ENCODE measurements at places on chromosomes 16 and 17. TPM values are rescaled to one million over a fixed set of nuclear protein-coding genes. Genes with fewer than 3 reads are reported as not detected.
A peak's percentile ranks its signal among the peaks of the same experiment; 100 is the strongest.

PIK3R5 gene
- not detected for total RNA-seq

KRT33A gene
- total RNA-seq, result not detected

DNA sequence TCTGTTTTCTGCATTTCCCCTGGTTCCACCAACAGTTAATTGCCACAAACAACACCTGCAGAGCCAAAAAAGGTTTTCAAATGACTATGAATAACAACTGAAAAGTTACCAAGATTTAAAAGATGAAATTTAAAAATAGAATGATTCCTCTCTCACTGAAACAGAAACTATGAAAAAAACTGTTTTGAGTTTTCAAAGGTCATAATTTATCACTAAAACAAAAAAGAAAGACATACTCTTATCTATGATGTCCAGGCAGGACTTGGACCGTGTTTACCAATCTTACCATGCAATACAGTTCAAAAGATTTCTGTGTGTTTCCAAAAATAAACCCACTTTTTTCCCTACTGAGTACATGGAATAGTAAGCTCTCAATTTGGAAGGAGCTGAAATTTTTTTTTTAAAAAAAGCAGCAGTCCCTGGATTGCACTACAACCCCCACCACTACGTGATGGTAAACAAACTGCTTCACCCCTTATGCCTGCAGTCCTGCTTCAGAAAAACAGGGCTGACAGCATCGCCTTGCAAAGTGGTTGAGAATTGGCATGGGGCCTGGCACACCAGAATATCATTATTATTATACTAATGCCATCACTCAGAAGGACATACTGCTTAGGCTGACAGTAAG is 8.5 kb downstream of the TXNDC11 start:
- no peak for DNase-seq

- DNase-seq, result no peak
Observed at GRCh38 chr17:78793415-78793814, 11.3 kb upstream of the CYTH1 start.

GRCh38 chr17:31842195-31843069 is 16.6 kb downstream of the COPRS start:
- no peak for DNase-seq

MMP28 gene
- total RNA-seq, result 4.5 TPM

DNA sequence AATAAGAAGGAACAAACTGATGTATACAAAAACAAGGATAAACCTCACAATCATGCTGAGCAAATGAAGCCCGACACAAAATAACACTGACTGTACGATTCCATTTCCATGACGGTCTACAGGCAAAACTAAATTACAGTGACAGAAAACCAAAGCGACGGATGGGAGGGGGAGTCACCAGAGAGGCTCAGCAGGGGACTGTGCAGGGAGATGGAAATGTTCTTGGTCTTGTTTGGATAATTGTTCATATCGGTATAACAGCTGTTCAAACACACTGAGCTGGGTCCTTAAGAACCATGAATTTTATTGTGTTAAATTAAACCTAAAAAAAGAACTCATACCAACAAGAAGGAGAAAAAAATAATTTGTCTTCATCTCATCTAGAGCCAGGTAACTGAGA is 97.8 kb downstream of the NXN start:
- no peak for DNase-seq

DNA sequence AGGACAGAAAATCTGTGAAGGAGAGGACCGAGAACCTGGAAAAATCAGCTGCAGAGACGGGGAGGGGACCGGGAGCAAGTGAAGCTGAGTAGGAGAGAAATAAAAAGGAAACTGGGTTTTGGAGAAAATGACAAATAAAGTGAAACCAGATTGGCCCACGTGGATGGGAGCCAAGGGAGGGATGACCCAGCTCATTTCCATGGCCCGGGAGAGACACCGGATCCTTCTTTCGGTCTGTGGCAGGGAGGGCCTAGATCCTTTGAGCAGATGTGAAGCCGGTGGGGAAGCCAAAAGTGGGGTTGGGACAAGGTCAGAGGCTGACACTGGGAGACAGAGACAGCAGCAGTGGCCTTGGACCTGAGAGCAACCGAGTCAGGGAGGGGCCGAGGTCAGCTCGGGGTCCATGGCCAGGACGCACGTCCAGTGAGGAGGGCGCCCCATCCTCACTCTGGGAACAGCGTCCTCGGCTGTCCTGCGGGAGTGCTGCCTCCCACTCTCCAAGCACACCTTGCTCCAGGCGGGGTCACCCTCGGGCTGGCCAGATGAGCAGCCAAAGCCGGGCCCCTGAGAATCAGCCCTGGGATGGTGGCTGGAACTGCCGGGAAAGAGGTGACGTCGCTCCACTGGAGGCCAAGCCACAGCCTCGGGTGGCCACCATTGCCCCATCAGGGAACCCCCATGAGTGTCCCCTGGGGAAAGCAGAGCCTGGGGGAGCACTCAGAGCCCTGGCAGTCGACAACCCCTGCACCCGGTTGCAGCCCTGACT is 50.8 kb upstream of the CDR2 start:
- DNase-seq, result no peak

SLC39A11 gene
- total RNA-seq, result 9.3 TPM

PRR15L gene
- total RNA-seq, result not detected

CLEC3A gene
- not detected for total RNA-seq

GRCh38 chr16:3949946-3950342 is 69.4 kb upstream of the CREBBP start:
- no peak for DNase-seq

GRCh38 chr17:6677158-6677831 is 25.7 kb downstream of the C17orf100 start:
- peak; percentile 50 for DNase-seq

GRCh38 chr17:75073618-75074047 is 14.1 kb upstream of the SLC16A5 start:
- DNase-seq, result no peak

GRCh38 chr16:79286646-79287423 is 313.7 kb downstream of the MAF start:
- DNase-seq, result no peak

C17orf50 gene
- not detected for total RNA-seq

DNA sequence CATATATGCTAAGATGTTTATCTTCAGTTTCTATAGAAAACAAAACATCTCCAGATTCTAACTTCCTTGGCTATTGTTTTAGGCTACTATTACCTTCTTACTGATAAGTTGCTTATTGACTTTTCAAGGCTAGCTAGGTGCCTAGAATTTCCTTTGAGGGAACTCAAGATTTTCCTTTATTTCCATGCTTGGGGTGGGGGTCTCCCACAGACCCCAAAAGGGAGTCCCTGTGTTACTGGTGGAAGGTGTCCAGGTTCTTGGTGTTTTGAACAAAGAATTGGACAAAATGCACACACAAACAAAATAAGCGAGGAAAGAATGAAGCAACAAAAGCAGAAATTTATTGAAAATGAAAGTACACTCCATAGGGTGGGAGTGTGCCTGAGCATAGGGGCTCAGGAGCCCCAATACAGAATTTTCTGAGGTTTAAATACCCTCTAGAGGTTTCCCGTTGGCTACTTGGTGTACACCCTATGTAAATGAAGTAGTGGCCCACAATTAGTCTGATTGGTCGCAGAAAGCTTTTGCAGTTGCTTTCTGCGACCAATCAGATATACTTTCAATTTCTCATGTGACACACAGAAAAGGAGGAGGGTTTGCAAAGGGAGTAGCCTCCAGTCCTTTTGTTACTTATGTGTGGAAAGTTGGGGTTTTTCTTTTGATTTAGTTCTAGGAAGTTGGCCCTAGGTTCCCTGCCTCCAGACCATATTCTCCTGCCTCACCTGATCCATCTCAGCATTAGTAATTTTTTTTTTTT is 67.5 kb downstream of the MARF1 start:
- no peak for DNase-seq

- no peak for DNase-seq
Observed at GRCh38 chr17:81551458-81552243, 502 bp downstream of the FAAP100 start.

GRCh38 chr17:40076591-40076990 is 13.8 kb downstream of the THRA start:
- no peak for DNase-seq

DNA sequence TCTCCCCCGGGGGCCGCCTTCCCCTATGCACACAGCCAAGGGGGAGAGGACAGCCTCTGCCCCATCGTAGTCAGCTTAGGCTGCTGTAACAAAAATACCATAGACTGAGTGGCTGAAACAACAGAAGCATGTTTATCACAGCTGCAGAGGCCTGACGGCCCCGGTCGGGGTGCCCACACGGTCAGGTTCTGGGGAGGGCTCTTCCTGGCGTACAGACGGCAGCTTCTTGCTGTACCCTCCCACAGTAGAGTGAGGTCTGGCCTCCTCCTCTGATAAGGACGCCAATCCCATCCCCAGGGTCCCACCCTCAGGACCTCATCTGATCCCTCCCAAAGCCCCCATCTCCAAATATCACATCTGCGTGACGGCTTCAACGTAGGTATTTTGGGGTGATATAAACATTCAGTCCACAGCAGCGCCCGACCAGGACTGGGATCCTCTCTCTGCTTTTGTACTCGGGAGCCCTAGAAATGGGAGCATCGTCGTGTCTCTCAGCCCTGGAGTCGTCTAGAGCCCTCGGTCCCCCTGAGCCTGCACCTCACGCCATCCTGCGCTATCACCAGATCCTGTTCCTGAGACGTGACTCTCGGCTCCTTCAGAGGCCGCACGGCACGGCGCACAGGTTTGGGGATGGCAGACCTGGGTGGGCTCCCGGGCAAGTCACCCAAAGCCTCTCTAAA is 67.8 kb downstream of the RPH3AL start:
- no peak for DNase-seq

DNA sequence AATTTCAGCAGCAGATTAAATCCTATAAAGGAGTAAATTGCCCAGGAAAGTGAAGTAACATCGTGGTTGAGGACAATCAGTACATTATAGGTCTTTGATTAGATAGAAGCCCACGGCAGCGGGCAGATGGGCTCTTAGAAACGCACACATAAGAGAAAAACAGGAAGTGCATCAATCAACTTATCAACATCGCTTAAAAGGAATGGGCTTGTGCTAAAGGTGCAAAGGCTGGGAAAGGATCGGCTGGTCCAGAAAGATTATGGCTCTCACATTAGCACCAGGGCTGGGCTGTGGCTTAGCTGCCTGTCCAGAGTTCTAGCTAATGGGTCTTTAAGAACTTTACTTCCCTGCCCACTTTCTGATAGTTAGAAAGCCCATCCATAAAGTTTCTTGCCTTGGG is 292.0 kb upstream of the TNRC6C start:
- no peak for DNase-seq

GRCh38 chr17:77208217-77208808 is 67.5 kb downstream of the SEC14L1 start:
- DNase-seq, result no peak

DNA sequence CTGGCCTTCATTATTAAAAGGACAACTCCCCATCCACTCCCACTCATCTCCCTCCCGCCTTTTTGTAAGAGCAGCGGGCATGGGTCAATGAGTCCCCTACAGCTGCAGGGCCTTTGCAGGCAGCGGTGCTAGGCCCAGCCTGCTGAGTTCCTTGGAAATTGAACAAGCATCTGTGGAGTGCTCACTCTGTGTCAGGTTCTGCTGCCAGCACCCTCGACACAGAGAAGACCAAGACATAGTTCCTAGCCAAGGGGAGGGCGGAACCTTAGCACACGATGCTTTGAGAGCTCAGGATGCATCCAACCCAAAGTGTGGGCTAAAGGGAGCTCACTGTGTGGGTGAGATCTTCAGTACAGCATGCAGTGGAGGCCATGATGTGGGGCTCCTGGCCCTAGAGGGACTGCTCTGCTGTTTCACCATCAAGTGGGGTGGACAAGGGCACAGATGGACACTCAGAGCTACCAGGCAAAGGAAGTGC is 27.6 kb downstream of the RMI2 start:
- no peak for DNase-seq

CES5A gene
- total RNA-seq, result not detected

- DNase-seq, result no peak
Observed at GRCh38 chr17:45771271-45771959, 12.7 kb upstream of the CRHR1 start.

KRT40 gene
- total RNA-seq, result not detected

DNA sequence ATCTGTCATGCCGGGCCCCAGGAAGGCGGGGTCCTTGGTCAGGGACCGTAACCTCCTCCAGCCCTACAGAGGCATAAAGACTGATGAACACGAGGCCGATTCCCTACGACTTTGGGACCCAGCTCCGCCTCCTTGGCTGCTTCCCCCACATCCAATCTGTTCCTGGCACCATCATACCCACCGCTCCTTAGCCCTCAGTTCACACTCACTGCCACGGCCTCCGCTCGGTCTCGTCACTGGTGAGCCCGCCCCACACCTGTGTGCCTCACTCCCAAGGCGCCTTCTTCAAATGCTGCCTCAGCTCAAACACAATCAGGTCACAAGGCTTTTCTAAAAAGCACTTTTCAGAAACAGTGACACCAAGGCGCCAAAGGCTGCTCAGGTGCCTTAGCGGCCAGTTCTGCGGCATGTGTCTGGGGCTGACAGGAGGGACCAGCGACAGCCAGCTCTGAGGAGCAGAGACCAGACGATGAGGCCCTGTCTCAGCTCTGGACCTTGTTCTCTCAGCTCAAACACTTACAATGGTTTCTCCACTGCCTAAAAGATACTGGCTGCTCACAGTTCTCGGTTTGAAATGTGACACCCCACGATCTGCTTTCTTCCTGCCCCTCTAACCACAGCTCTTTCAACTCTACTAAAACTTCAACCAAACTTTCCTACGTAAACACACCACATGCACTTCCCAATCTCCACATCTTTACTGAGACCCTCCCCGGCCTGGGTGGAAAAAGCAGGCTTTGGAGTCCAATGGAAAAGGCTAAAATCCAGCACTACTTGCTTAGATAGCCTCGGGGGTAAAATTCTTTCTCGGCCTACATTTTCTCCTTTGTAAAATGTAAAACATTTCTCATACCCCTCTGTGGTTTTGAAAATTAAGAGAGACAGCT is 33.2 kb downstream of the CYB5D2 start:
- DNase-seq, result no peak

DNA sequence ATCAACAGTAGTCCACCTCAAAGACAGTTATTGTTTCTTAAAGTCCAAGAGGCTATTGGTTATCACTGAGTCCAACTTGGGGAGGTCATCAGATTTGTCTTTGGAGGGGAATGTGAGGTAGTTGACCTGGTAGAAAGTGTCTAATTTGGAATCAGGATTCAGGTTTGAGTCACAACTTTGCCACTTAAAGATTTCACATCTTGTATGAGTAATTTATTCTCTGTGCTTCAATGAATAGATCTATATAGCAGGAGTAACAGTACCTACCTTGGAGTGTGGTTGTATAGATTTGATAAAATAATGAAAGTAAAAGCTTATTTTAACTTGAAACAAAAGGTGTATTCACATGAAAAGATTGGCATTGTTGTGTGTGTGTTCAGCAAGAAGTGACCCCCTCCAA is 119.3 kb upstream of the TBX2 start:
- no peak for DNase-seq

PTGES3L gene
- total RNA-seq, result 0.17 TPM

GRIN2C gene
- not detected for total RNA-seq
